Iris pigment epithelial cell (primary cell): ENCODE measurements at places on chromosomes 3 and 15.
A peak's percentile ranks its signal among the peaks of the same experiment; 100 is the strongest.

- no peak for DNase-seq
Measured at GRCh38 chr15:70038730-70039392, 58.9 kb downstream of the TLE3 start.

- DNase-seq = no peak
Measured at GRCh38 chr15:88637436-88637835, 1.4 kb upstream of the ISG20 start.

- peak; percentile 51 for DNase-seq
Measured at GRCh38 chr3:124700880-124701684, 29.2 kb upstream of the UMPS start.

- peak; percentile 79 for DNase-seq
Measured at GRCh38 chr3:72830452-72831223, 17.6 kb downstream of the SHQ1 start.

- DNase-seq = no peak
Measured at GRCh38 chr3:96209699-96210098, 604.7 kb upstream of the EPHA6 start.

DNA sequence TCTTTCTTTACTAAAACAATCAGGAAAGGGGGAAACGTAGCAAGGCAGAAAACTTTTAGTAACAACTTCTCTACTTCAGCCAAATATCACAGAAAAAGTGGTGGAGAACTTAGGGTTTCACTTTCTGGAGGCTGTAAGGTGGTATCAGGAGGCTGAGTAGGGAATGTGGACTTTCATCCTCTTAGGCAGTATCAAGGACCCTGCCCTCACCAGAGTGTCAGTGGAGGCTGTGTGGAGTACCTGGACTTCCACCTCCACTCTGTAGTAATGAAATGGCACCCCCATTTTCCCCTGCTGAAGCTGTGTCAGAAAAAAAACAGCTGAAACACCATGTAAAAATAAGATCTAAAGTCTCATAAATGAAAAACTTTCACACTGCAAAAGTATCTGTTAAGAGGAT is 11.2 kb upstream of the HHLA2 start:
- DNase-seq = no peak

GRCh38 chr15:89143503-89144162 is 55.4 kb downstream of the ABHD2 start:
- peak; percentile 82 for DNase-seq

GRCh38 chr3:53089511-53089910 is 40.7 kb downstream of the RFT1 start:
- no peak for DNase-seq

GRCh38 chr3:170010498-170010897 is 27.3 kb upstream of the GPR160 start:
- DNase-seq = no peak

GRCh38 chr3:4996771-4997291 is 17.6 kb downstream of the BHLHE40 start:
- no peak for DNase-seq

- no peak for DNase-seq
Measured at GRCh38 chr3:106514431-106514830, 645.6 kb upstream of the CBLB start.

GRCh38 chr3:49492969-49493368 is 22.9 kb downstream of the DAG1 start:
- DNase-seq = no peak

GRCh38 chr3:47877290-47877689 is 74.4 kb downstream of the DHX30 start:
- DNase-seq = peak; percentile 34

DNA sequence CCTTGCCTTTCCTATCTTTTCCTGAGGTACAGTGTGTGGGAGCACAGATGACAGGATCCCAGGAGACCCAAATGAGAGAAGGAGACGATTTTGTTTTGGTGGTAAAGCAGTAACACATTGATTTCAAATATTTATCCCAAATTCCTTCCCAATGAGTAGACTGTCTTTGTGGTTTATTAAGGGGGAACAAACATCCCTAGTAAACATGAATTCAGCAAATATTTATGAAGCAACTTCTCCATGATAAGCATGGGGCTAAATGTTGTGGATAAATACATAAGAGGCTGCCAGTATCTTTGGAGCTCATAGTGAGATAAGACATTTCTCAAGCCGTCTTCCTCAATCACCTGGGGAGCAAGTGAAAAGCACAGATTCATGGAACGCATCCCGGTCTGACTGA is 460.8 kb upstream of the CFAP20DC start:
- no peak for DNase-seq

GRCh38 chr3:186825294-186825821 is 17.2 kb upstream of the ADIPOQ start:
- DNase-seq = peak; percentile 75

- no peak for DNase-seq
Measured at GRCh38 chr15:91953432-91953831, 99.9 kb downstream of the SLCO3A1 start.

DNA sequence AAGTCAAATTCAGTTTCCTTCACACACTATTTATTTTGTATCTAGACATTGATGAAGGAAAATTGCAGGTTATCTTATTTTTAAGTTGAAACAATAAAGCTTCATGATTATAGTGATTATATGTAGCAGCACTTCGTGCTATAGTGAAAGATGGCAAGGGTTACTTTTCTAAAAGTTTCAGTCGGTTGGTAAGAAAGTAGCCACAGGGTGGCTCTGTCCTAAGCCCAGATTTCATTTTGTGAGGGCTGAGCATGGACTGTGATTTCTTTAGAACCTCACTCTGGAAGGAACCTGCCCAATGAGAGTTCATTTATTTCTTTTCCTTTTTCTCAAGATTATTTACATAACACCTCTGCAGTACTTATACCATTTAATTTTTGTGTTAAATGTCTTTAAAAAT is 66.5 kb downstream of the NME9 start:
- no peak for DNase-seq

GRCh38 chr3:194379651-194380050 is 10.1 kb upstream of the LRRC15 start:
- no peak for DNase-seq

DNA sequence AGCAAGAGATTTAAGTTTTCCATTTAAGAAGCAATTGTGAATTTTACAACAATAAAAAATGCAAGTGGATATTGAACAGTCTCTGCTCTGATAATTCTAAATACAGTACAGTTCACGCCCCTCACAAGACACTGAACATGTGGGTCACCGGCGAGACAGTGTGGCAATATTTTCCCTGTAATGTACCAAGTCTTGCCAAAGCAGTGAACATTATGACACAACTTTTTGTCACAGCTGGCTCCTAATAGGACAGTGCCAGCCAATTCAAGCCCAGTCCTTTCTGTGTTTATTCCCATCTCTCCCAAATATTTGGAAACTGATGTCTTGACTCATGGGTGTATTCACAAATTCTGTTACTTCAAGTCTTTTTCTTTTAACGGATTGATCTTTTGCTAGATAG is 62.3 kb downstream of the PPARG start:
- DNase-seq = no peak

GRCh38 chr3:4721511-4721911 is 228.4 kb downstream of the ITPR1 start:
- peak; percentile 98 for DNase-seq

- no peak for DNase-seq
Measured at GRCh38 chr15:83587091-83587490, 66.8 kb upstream of the ADAMTSL3 start.

DNA sequence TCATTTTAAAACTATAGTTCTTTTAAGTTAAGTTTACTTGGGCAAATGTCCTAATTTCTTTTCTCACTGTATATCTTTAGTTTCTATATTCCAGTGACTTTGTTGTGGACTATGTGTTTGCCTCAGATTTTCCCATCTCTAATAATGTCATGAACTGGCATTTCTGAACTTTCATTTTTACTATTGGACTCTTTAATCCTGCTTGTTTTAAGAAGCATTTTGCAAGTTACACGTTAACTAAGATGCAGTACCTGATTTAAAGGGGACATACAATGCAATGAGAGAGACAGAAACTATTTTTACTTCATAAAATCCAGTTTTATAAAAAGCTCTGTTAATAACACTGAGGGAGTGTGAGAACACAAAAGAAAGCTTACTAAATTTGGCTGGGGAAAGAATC is 58.6 kb upstream of the PHLDB2 start:
- DNase-seq = no peak

- DNase-seq = no peak
Measured at GRCh38 chr3:24522146-24522579, 27.5 kb upstream of the THRB start.

GRCh38 chr3:133268726-133269134 is 131.1 kb upstream of the BFSP2 start:
- DNase-seq = no peak

GRCh38 chr3:50232303-50232702 is 3.7 kb upstream of the GNAI2 start:
- DNase-seq = no peak

GRCh38 chr3:100261485-100261903 is 702 bp downstream of the TBC1D23 start:
- DNase-seq = peak; percentile 73

DNA sequence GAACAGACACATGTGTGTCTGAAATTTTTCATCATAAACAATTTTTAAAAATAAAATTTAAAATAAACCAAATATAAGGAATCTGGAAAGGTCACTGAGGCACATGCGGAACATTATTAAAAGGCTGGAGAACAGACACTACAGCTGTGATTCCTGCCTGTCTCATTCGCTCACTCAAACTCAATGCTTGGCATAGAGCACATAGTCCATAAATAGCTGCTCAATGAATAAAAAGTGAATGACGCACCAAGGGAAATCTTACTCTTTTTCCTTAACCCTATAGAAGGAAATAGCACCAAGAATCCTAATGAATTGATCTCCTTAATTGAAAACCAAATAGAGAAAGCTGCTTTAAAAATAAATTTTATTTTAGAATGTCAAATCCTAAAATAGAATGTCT is 98.4 kb downstream of the FSIP1 start:
- no peak for DNase-seq

DNA sequence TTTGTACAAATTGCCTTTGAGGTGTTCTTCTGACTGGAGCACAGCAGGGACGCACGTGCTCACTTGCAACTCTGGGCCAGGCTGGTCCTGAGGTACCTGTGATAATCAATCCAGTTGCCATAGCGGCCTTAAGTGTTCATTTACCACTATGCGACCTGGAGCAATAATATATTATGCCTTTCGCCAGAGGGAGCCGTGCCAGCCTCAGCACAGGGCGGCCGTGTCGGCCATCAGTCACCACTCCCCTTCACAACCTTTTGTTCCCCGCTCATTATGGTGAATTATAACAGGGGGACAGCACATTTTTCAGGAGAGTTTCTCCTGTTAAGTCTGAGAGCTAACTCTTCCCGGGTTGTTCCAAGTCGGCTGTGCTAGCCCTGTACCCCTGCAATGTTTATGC is 289.7 kb downstream of the RORA start:
- DNase-seq = no peak

- DNase-seq = no peak
Measured at GRCh38 chr15:69056365-69056764, 41.9 kb downstream of the NOX5 start.

DNA sequence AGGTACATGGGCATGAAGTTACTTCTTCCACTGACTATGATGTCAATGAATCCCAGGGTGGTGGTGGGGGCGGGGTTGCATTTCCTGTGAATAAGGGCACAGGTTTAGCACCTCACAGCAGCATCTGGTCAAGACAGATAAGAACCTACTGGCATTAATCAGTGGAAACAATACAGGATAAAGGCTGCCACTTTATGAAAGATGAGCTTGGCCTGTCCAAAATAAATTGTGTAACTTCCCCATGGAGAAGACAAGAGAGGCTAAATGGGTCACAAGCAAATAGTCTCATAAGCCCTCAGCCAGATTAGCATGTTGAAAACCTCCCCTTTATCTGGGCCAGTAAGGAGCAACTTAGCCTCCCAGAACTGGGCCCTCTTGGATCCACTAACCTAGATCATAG is 27.4 kb upstream of the PLSCR2 start:
- DNase-seq = peak; percentile 19

GRCh38 chr15:89621547-89621946 is 33.7 kb downstream of the KIF7 start:
- no peak for DNase-seq

DNA sequence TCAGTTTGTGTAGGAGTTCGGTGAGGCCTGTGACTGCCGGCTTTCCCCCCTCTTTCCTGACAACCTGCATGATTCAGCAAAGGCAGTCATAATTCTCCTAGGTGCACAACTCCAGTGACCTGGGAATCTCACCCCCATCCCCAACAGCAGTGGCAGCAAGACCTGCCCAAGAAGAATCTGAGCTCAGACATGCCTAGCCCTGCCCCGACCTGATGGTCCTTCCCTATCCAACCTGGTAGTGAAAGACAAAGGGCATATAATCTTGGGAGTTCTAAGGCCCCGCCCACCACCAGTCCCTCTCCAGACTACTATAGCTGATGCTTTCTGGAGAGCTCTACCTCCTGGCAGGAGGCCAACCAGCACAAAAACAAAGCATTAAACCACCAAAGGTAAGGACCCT is 44.2 kb upstream of the ZBED2 start:
- DNase-seq = no peak

- DNase-seq = no peak
Measured at GRCh38 chr3:99639579-99639978, 1.2 kb downstream of the COL8A1 start.

DNA sequence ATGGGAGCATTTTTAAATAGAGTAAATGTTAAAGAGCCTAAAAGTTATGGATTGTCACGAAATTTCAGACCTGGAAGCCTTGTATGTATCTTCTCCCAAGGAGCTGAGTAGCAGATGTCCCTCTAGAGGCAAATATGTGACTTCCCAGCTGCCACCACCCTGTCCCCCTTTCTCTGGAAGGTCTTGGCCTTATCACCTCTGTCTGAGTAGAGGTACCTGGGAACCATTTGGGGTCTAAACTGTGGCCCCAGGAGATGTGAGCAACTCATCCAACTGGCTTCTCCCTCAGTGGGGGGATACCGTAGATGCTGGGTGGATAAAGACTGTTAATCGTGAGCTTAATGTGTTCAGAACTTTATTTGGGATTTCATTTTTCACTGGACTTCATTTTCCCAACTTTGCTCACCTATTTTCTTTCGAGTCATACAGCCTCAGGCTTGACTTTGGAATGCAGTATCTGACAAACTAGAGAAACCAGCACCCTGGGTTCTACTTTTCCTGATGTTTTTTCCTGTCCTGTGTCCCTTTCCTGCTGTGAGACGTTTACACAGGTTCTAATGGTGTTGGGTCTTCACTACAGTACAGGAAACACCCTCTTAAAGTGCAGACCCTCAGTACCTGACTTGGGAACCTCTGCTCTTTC is 53.3 kb upstream of the CCR4 start:
- DNase-seq = no peak
